ENCODE measurements at places on chromosomes 11 and 22.
A peak's percentile ranks its signal among the peaks of the same experiment; 100 is the strongest.

DNA sequence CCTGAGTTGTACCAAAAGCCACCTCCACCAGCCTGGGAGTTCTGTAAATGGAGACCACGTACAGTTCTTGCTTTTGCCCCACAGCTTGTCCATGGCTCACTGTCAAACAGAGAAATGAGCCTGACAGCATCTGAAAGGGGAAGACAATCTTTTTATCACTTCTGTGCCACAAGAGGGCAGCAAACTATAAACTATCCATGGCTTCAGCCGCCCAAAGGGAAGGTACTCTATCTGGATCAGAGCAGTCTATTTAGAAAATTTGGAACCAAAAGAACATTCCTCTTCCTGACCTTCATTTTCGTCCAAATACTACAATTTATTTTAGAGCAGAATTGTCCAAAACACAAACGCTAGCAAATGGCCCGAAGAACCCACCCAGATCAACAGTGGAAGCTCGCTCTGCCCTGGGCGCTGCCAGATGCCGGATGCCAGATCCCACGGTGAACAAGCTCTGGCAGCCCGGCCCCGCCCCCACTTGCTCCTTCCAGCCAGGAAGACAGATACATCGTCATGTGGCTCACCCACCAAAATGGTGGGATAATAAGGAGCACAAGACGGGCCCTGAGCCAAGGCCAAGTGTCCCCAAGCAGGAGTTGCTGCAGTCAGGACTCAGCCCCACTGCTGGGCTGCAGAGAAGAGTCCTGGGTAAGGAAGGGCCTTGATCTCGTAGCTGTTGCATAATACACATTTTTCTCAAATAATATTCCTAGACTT is 23.9 kb upstream of the SCGB1A1 start:
- DNase-seq, result peak; percentile 88

GRCh38 chr11:66457826-66458225 is 8.9 kb upstream of the PELI3 start:
- DNase-seq, result no peak

DNA sequence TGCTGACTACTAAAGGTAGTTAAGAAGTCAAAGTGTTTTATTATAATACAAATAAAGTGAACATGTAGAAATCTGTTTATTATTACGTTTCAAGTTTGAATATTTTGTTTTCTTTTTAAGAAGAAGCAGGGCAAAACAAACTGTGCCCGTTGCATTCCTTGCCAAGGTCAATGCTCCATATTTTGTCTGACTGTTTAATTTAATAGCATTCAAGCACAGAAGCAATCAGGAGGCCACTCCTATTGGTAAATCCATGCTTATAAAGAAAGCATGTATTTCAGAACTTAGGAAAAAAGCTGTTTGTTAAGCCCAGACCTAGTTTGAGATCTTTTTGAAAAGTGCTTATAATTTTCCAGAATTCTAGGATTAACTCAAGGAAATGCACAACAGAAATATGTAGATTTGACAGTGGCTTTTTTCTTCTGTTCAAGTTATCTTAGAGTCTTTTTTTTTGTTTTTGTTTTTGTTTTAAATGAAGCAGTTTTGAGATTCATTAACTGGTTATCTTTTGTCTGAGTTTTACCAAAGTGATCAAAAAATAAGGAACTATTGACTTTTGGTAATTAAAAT is 51.7 kb downstream of the ARHGAP42 start:
- DNase-seq, result no peak

- DNase-seq, result no peak
Measured at GRCh38 chr11:115895594-115895993, 391.4 kb upstream of the CADM1 start.

DNA sequence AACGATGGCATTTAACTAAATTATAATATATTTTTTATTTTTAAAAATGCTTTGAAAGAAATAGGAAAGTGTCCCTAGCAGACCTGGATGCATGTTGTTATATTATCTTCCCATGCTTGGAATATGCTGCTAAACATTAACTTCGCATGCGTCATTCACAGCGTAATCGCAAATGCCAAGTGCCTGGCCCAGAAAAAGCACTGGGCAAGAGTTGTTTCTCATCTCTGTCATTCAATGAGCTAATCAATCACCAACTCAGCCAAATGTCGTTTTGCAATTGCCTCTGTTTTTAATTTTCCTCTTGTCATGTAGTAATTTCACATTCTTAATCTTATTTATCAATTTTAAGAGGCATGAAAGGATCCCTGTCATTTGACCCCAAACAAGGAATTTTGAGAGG is 1421.9 kb downstream of the BRD1 start:
- DNase-seq, result no peak

DNA sequence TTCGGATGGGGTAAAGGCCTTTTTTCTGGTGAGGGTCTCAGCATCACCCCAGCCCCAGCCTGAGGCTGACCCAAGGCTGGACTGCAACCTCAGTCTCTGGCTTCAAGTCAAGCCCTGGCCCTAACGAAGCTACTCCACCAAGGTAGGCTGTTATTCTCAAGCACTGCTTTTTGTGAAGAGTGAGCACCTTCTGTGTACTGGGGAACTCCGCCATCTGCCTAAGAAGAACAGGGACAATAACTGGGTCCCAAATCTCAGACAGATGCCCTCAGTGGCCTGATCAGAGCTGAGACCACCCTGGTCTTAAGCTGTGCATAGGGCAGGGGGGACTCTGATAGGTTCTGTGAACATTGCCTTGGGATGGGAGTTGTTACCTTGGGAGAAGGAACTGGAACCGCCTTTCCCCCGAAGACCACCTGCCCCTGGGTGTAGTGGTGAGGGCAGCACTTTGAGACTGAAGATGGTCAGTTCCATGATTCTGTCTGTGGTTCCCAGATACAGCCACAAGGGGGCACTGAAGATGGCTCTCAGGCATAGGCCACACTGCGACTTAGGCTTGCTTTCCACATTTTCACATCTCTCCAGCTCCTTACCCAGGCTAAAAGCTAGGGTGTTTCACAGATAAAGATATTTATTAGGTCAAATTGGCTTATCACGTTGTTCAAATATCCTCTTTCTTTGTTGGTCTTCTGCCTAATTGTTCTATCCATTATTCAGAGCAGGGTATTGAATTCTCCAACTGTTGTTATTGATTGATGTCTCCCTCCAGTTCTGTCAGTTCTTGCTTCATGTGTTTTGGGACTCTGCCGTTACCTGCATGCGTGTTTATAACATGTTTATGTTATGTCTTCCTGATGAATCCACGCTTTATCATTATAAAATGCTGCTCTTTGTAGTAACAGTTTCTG is 11.8 kb upstream of the UVRAG start:
- DNase-seq, result peak; percentile 76

DNA sequence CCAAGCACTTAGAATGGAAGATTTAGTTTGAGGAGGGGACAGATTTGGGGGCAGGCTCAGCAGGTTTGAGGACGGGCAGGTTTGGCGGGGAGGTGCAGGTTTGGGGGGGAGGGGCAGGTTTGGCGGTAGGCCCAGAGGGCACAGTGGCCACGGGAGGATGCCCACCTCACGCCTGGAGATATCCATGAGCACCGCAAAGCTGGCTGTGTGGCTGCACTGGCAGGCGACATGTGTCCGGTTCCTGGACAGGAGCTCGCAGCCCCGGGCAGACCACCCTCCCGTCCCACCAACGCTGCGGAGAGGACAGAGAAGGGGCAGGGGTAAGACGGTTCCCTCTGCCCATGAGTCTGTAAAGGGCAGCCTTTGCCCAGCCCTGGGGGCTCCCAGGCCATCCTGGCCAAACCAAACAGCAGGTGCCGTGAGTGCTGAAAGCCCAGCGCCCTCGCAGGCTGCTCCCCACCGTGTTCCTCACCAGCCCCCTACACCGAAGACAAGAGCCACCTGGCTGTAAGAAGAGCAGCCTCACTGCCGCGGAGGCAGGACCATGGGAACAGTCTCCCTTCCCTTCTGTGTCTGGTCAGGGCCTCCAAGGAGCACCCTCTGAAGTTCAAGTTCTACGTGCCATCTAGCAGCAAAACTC is 43.0 kb downstream of the TRMU start:
- no peak for DNase-seq

DNA sequence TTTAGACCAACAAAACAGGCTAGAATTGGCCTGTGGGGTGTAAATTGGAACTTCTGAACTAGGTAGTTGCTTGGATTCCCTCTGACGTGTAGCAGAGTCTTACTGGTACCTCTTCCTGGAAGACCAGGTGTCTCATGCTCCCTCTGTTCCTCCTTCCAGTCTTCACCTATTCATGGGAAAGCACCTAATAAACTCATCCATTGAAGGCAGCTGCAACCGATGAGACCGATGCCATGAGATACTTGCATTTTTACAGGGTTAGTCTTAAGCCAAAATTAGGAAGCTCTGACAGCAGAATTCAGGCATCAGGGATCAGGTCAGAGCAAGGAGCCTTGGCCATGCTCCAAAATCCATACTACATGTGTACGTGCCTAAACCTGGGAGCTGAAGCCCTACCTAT is 13.2 kb upstream of the HEPHL1 start:
- no peak for DNase-seq

DNA sequence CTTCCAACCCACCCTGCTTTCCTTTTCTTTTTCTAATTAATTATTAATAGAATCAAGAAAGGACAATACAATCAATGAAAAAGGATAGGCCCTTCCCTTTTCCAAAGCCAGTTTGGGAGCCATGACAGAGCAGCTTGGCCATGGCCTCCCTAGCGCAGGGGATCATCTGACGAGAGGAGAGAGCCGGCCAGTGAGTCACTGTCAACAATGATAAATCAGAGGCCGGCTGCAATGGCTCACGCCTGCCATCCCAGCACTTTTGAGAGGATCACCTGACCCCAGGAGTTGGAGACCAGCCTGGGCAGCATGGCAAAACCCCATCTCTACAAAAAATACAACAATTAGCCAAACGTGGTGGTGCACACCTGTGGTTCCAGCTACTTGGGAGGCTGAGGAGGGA is 27.5 kb upstream of the KRTAP5-7 start:
- no peak for DNase-seq

GRCh38 chr11:33211580-33211979 is 45.6 kb upstream of the HIPK3 start:
- no peak for DNase-seq

DNA sequence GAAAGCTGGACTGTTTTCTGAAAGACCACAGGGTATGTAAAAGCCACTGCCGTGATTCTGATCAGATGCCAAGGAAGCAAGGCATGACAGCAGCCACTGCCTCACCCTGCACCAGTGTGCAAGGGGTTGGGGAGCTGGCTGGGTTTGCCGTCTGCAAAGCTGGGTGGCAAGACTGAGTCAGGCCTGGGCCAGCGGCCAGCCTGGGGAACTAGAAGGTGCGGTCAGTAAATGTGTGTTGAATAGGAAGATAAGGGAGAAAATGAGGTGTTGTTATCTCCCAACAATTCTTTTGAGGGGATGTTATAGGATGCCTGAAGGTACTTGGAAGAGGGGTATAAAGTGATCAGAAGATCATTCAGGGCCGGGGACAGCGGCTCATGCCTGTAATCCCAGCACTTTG is 8.0 kb downstream of the VSTM5 start:
- DNase-seq, result peak; percentile 26

- DNase-seq, result no peak
Measured at GRCh38 chr11:27158456-27159334, 118.1 kb downstream of the BBOX1 start.

DNA sequence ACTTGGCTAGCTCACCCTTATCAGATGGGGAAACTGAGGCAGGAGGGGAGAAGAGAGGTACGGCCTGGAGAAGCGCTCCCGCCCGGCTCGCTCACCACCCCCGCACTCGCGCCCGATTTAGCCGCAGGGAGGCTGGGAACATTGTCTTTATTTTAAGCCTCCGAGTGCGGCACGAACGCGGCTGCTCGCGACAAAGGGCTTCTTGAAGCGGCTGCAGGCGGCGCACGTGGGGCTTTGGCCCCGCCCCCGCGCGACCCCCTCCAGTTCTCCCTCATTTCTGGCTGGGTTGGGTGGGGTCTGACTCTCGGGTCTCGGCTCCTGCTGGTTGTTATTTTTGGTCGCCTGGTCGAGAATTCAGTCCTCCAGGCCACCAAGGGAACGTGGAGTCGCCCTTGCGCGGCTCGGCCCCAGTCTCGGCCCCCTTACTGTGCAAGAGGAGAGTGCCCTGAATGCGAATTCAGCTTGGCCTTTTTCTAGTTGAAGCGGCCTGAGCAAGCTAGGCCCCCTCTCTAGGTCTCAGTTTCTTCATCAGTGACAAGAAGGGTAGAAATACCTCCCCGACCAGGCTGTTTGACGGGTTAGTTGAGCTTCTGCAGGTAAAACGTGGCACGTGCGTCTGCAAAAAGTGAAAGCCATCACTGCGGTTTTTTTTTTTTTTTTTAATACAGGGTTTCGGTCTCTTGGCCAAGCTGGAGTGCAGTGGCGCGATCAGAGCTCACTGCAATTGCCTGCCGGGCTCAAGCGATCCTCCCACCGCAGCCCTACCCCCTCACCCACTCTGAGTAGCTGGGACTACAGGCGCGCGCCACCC is 2.6 kb upstream of the CHRM1 start:
- DNase-seq, result peak; percentile 58

DNA sequence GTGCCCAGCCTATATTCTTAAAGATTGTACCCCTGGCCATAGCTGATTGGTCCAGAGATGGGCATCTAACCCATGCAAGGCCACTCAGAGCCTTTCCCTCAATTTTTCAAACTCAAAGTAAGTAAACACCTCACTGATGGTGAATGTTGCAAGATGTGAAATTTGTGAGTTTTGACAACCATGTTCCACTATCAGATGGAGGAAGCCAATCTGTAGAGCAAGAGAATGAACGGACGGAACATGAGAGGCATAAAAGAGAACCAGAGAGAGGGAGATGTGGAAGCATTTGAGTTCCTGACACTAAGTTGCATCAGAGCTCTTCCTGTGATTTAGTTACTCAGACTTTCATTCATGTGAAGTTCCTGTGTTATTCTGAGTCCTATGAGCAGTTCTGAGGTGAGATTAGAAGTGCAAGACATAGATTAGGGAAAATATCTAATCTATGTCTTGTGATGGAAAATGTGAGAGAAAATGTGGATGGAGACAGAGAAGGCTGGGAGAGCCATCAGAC is 73.3 kb downstream of the PRSS23 start:
- DNase-seq, result no peak

DNA sequence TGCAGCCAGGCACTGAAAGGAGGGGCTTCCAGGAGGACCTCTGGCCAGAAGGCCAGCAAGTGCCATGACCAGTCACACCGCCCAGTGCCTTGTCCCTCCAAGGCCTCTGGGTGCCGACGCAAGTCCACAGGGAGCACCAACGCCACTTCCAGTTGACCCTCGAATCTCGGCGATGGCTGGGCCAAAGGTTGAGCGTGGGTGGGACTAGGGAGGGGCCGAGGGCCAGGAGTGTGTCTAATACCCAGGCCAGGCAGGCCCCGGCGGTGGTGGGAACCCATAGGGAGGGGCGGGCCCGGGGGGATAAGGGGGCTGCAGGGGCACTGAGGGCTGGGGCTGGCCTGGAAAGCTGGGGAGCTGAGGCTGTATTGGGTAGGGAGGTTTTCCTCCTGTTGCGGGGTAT is 29.3 kb downstream of the CD5 start:
- no peak for DNase-seq

DNA sequence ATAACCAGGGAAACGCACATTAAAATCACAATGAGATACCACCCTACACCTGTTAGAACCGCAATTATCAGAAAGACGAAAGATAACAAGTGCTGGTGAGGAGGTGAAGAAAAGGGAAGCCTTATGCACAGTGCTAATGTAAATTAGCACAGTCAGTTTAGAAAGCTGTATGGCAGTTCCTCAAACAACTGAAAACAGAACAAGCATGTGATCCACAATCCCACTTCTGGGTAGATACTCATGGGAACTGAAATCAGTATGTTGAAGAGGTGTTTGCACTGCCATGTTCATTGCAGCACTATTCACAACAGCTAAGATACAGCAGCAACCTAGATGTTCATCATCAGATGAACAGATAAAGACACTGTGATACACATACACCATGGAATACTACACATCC is 75.0 kb upstream of the CCND1 start:
- DNase-seq, result no peak

- peak; percentile 48 for DNase-seq
Measured at GRCh38 chr11:117888139-117888566, 11.7 kb upstream of the FXYD6 start.
